ENCODE measurements at places on chromosomes 2 and 18.
A peak's percentile ranks its signal among the peaks of the same experiment; 100 is the strongest.

- DNase-seq: no peak
Observed at GRCh38 chr2:101464841-101465240, 10.1 kb downstream of the RFX8 start.

DNA sequence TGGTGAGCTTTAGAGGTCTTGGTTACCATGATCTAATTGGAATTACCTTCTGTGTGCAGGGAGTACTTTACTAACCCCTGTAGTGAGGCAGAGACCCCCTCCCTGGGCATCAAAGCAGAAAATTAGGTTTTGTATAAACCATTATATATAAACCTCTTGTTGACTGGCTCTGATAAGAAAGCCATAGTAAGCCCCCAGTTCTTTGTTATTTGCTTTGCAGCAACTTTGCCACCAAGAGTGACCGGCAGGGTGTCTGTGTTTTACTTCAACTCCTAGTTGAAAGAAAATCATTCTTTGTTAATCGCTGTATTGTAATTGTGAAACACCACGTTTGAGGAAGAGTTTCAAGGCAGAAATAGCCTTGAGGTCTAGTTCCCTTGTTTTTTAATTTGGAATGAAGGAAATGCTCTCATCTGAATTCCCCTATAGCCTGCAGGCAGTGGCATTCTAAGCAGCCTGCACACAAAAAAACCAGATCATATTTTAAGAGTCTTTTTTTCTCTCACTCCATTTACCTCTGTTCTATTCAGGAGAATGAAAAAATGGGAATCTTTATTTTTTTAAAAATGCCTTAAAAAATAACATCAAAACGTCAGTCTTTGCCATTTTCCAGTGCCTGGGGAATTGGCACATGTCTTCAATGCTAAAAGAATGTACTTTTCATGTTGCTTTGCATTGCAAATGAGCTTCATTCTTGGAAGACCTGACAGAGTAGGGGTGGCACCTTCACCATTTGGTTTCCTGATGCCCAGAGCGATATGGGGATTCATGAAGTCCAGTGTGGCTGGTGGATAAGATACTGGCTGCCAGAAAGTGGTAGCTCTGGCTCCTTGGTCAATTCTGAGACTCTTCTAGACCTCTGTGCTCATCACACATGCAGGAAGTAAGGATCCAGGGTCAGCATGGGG lies 338.1 kb downstream of the SLC4A3 start:
- no peak for DNase-seq

DNA sequence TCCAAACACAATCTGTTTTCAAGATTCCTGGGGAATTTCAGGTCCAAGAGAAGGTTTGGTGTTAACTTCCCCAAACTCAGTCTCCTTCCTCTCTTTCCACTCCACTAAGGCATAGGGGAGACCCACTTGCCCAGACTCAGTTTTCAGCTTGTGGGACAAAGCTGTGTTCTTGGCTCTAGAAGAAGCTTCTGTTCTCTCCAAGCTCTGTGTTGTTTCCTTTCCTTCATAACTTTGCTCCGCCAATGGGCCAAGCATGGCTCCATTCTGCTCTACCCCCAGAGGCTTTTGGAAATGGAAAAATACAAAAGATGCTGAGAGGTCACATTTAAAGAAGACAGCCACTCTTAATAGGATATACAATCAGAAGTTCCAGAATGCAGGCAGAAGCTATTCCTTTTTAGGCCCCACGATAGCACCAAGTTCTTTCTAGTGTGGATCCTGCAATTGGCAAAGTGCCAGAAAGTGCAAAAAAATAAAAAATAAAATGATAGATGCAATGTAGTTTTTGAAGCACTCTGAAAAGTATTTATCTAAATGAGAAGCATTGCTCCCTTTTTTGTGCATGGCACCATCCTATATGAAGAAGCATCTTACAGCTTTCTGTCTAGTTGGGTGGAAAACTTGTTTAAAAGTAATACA lies 510.1 kb downstream of the TXNL1 start:
- no peak for DNase-seq

DNA sequence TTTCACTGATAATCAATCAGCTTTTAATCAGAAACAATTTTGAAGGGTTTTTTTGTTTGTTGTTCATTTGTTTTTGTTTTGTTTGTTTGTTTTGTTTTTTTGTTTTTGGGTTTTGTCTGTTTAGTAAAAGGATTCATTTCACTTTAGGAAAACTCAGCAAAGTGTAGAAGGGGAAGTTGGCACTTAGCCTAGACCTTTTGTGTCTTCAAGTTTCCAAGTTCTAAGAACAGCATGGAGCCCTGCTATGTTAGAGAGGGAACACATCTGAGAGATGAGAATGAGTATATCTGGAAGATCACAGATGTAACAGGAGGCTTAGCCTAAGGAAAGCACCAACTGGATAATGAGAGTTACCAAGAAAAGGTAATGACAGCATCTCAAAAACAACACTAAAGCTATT lies 501.5 kb downstream of the ERBB4 start:
- no peak for DNase-seq

- no peak for DNase-seq
Observed at GRCh38 chr2:72919414-72920317, 2.3 kb downstream of the EMX1 start.

DNA sequence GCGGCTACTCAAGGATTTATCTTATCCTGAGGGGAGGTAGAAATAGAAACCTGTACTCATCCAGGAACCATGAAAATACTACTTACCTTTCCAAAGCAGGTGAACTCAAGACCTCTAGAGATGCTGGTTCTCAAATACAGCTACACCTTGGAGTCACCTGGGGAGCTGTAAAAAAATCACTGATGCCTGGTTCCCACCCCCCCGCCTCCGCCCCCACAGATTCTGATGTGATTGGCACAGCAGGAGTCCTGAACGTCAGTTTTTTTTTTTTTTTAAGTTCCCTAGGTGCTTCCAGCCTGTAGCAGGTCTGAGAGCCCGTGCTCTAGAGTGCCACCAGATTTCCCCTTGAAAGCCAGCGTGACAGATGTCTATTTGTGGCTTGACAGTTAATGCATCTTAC lies 113.6 kb downstream of the MRO start:
- no peak for DNase-seq

GRCh38 chr2:234290671-234291070 lies 206.2 kb downstream of the ARL4C start:
- peak; percentile 62 for DNase-seq
